ENCODE measurements at places on chromosomes 2 and 18. TPM values are rescaled to one million over a fixed set of nuclear protein-coding genes. Genes with fewer than 3 reads are reported as not detected.

The MERTK gene
- 0.10 TPM for total RNA-seq

The MATN3 gene
- not detected for total RNA-seq

- no peak for DNase-seq
These were observed 332.4 kb downstream of the GULP1 start for GRCh38 chr2:188623995-188624643.

- no peak for DNase-seq
These were observed 215.6 kb upstream of the ARL4C start for GRCh38 chr2:234712421-234712935.

DNA sequence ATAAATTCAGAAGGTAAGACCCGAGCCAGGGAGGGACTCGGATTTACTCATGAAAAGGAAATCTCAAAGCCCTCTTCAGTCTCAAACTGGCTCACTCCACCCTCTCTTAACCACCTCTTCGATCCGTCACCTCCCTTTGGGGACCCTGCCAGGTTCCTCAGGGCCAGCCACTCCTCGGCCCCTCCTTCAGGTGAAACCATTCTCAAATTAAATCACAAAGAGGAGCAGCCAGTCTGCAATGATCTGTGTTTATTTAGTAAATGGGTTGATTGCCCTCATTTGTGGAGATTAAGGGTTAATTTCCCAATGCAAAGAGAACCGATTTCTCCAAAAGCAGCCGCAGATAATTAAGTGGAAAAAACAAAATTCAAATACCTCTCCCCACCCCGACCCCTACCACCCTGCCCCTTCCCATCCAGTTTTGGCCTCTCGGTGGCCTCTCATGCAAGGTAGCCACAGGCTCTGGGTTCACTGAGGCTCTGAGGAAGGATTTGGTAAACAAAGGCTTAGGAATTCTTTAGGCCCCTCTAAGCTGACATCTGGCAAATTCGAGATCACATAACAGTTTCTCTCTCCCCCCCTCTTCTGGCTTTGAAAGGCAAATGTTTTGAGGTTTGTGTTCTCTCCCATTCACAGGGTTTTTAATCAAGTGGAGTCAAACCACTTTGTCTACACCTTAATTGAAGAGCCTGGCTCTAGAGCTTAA, 10.3 kb upstream of the FZD7 start:
- DNase-seq = no peak

Measured in activated CD8-positive, alpha-beta T cell treated with anti-CD3 and anti-CD28 coated beads, Interleukin-2, amount 10 ng/mL, durations not matched to agents 7 days and 5 days (primary cell).